ENCODE measurements at places on chromosomes 12 and 14.

DNA sequence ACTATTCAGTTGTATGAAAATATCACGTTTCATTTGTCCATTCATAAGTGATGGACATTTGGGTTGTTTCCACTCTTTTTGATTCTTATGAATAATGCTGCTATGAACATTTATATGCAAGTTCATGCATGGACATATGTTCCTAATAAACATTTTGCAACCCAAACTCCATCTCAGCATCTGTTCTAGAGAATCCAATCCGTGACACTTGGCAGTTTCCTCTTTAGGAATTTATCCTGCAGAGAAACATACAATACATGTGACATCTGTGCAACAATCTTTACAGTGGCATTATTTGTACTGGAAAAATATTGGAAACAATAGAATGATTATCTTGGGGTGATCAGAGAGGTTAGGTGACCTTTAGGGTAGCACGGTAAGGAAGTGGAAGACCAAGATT is 290.8 kb upstream of the SRRM4 start:
- no peak for DNase-seq

DNA sequence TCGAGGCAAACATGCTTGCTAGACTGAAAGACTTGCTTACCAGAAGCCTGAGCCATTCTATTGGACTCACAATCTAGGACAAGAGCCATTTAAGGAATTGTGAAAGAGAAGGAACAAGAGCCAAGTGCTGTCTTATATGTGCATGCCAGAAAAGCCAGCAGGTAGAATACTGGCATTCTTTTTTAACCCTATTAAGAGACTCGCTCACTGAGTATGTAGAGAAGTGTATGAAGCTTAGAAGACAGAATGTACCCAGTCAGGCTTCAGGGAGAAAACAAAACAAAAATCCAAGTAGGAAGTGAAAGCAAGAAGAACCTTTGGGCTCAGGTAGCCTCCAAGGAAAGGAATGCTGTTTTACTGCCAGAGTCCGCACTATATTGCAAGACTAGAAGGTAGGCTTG is 65.9 kb downstream of the DCAF5 start:
- no peak for DNase-seq

- DNase-seq: no peak
These were observed 28.7 kb downstream of the PPP2R5C start for GRCh38 chr14:101790232-101790631.

DNA sequence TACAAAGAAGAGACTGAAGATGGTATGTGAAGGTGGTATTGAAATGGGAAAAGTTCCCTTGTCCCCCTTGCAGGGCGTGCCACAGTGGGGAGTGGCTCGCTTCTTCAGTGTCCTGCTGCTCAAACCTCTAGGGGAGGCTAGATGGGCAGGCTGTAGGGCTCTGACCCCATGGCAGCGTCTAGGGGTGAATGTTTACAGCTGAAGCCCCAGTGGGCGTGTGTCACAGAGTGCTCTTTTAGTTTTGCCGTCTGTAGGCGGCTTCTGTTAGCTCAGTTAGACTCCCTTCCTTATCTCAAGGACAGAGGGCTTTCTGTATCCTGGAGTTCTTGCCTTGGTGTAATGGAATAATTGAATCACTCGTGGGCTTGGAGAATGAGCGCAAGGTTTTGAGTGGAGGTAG is 266.2 kb downstream of the RAD51B start:
- no peak for DNase-seq

- no peak for DNase-seq
These were observed 36.9 kb downstream of the TTLL5 start for GRCh38 chr14:75697918-75698317.

DNA sequence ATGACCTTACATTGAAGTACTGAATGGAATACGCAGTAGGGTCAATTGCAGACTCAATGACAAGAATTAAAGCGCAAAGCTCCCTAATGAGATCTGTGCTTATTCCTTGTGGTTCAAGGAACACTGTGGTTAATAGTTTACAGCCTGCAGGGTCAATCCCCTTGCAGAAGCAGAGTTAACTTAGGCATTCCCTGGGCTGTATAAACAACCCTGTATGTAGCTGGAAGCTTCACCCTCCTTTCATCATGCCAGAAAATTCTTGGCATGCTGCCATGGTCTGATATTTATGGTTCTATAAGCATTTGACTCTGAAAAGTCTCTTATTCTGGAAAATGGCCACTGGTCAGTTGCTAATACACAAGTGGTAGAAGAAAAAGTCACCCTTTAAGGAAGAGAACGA is 227.7 kb downstream of the NOVA1 start:
- peak; percentile 33 for DNase-seq

DNA sequence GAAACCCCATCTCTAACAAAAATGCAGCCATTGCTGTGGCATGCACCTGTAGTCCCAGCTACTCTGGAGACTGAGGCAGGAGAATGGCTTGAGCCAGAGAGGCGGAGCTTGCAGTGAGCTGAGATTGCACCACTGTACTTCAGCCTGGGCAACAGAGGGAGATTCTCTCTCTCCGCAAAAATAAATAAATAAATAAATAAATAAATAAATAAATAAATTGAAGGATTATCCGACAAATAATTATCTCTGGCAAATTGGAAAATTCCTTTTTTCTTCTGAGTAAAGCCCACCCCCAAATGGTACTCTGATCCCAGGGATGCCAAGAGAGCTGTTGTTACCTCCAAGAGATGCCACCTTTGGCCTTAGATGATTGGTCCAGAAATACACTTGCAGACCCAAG is 137.9 kb downstream of the SUDS3 start:
- no peak for DNase-seq

- DNase-seq: no peak
These were observed 184.6 kb upstream of the SOX5 start for GRCh38 chr12:24134092-24134491.

DNA sequence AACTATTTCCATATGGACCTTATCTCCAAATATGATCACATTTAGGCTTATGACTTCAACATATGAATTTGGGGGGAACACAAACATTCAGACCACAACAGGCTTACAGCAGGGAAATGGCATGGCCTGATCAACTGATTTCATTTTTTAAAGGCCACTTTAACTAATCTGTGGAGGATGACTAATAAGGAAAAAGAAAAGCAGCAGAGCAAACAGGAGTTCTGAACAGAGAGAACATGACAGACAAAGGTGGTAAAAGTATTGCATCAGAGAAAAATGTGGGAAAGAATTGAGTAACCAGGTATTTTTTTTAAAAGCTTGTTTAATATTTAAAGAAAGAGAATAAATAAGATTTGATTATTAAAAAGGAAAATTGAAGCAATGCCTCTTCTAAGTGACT is 366.1 kb upstream of the TMPO start:
- no peak for DNase-seq

GRCh38 chr12:48388938-48389337 is 38.2 kb upstream of the ZNF641 start:
- DNase-seq: no peak

GRCh38 chr12:45893240-45893639 is 97.1 kb downstream of the SCAF11 start:
- no peak for DNase-seq
